ENCODE measurements at places on chromosomes 12 and 14. TPM values are rescaled to one million over a fixed set of nuclear protein-coding genes. Genes with fewer than 3 reads are reported as not detected.

CYP46A1 gene
- total RNA-seq: 1.3 TPM

KCNH3 gene
- 0.35 TPM for total RNA-seq

TEAD4 gene
- total RNA-seq: 28.9 TPM

MGAT4C gene
- 0.65 TPM for total RNA-seq

TUNAR gene
- total RNA-seq: 0.27 TPM

NFATC4 gene
- total RNA-seq: 223 TPM

INHBC gene
- not detected for total RNA-seq

CAPZA3 gene
- total RNA-seq: not detected

CIDEB gene
- total RNA-seq: not detected

KERA gene
- not detected for total RNA-seq

TSPAN19 gene
- total RNA-seq: not detected

TPPP2 gene
- total RNA-seq: not detected

AMN gene
- 0.86 TPM for total RNA-seq

FAM222A gene
- 1.5 TPM for total RNA-seq

TTC6 gene
- not detected for total RNA-seq

CISTR gene
- not detected for total RNA-seq

CTSG gene
- not detected for total RNA-seq

ALG10 gene
- total RNA-seq: 6.9 TPM

KRT83 gene
- total RNA-seq: not detected

Measured in osteocyte (in vitro differentiated cells).